ENCODE measurements at places on chromosomes 6 and 20.
A peak's percentile ranks its signal among the peaks of the same experiment; 100 is the strongest.

DNA sequence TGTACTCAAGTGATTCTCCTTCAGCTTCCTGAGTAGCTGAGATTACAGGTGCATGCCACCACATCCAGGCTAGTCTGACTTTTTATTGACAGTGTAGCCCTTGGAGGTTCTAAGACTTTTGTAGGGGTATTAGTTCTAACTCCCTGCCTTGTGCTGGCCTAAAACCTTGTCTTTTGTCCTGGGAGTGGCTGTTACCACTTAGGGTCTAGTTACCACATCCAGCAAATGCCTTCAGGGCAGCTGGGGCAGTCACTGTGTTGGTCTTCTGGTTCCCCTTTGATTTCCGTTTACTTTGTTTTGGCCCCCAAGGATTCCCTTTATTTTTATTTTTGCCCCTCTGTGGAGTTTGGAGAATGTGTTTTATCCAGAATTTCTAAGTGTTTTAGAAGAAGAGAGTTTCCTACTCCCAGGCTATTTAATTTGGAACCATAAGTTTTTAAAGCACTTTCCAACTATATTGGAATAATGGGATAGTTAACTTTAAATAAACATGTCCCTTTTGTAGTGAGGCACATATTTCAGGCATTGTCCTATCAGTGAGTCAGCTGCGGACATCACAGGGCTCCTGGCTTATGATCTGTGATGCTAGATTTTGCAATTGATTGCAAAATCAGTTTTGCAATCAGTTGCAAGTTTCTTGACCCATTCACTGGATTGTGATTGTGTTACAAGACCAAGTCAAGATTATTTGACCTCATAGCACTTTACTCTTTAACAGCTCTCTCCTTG is 25.0 kb downstream of the IL22RA2 start:
- DNase-seq: peak; percentile 43

DNA sequence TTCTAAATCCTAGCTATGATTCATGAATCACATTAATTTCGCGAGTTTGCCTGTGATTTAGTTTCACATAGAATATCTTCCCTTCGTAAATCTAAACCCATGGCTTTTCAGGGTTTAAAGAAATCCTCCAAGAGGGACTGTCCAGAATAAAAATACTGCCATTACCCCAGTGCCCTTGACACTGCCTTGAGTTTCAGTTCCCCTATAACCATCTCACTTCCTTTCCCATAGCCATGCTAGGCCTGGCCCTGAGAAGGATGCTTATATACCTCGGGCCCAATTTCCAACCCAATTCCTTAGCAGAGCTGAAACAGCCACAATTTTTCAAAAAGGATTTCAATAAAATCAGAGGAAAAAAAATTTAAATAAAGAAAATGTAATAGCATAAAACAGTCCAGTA is 697.3 kb downstream of the FRK start:
- no peak for DNase-seq

GRCh38 chr6:37171201-37171969 is 1.4 kb downstream of the PIM1 start:
- peak; percentile 68 for DNase-seq

DNA sequence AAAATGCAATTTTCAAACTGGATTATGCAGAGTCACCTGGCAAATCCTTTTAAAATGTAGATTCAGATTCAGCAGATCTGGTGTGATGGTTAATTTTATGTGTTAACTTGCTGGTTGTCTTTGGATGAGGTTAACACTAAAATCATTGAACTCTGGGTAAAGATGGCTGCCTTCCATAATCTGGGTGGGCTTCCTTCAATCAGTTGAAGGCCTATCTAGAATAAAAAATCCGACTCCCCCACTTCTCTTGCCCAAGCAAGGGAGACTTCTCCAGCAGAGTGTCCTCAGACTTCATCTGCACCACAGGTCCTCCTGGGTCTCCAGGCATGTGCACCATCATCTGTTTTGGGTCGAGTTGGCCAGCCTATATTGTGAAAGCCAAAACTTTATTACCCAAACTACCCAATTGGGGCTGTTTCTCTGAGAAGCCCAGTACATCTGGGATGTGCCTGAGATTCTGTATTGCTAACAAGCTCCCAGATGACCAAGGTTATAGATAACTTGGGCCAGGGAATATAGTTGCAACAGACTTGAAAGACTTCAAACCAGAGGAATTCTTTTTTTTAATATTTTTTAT is 1.6 kb upstream of the SLC17A5 start:
- DNase-seq: no peak

DNA sequence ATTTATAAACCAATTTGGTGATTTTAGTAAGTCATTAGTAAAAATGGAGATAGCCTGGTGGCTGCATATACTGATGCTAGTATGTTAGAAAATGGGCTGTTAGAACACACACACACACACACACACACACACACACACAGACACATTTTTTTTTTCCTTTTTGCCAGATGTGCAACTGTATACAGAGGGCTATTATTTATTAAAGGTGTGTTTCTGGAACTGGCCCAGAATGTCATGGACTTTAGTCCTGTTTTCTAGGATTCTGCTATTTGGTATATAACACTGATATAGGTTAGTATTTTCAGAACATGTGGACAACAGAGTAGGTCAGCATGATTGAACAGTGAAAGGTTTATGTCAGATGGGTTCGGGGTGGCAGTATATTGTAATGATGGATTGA is 12.4 kb downstream of the MYO6 start:
- no peak for DNase-seq

- no peak for DNase-seq
Measured at GRCh38 chr20:25408170-25408547, 686 bp downstream of the GINS1 start.

- no peak for DNase-seq
Measured at GRCh38 chr20:10412591-10413408, 21.2 kb downstream of the MKKS start.

DNA sequence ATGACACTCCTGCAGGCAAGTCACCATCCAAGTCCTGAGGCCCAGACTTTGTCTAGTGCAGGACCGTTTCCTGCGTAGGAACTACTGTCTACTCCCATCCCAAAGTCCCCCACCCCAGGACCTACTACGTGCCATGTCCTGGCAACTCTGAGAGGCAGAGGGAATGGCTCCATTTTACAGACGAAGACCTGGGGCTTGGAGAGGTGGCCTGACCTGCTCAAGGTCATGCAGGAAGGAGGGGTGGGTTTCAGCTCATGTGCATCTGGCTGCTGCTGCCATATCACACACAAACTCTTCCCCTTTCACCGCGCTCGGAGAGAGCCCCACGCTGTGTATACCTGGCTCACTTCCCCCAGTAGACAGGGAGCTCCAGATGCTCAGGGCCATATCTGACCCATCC is 1.2 kb upstream of the NOL4L start:
- DNase-seq: no peak

GRCh38 chr6:136728033-136728939 is 64.0 kb downstream of the MAP3K5 start:
- no peak for DNase-seq

GRCh38 chr20:58992911-58993310 is 11.9 kb downstream of the NELFCD start:
- DNase-seq: no peak

- DNase-seq: no peak
Measured at GRCh38 chr20:3194617-3195280, 9.7 kb downstream of the DDRGK1 start.

DNA sequence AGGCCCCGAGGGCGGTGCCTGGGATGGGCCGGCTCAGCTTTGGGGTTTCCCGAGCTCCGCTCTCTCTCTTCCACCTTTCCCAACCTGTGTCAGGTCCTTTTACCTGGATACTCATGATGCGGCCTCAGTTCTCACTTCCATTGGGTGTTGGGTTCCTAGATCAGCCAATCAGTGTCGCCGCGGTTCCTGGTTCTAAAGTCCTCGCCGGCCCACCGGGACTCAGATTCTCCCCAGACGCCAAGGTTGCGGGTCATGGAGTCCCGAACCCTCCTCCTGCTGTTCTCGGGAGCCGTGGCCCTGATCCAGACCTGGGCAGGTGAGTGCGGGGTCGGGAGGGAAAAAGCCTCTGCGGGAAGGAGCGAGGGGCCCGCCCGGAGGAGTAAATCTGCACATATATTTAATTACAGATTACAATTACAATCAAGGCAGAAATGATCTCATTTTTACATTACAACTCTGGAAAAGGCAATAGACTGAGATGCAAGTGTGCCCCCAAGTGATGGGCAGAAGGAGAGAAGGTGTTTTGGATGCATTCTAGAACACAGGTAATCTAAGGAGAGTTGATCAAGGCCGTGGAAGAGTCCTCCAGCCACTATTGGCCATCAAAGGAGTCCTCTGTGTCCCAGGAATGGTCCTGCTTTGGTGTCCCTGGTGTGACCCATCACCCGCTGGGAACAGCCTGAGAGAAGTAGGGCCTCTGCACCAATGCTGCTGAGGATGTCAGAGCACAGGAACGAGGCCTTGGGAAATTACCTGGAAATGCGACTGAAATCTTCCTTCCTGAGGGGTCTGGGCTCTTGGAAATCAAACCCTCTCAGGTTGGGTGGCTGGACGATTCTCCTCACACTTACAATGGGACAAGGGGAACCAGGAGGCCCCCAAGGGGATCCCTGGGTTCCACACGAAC is 34.7 kb upstream of the MICB start:
- DNase-seq: peak; percentile 68

- DNase-seq: no peak
Measured at GRCh38 chr20:10076126-10077080, 41.6 kb downstream of the ANKEF1 start.

DNA sequence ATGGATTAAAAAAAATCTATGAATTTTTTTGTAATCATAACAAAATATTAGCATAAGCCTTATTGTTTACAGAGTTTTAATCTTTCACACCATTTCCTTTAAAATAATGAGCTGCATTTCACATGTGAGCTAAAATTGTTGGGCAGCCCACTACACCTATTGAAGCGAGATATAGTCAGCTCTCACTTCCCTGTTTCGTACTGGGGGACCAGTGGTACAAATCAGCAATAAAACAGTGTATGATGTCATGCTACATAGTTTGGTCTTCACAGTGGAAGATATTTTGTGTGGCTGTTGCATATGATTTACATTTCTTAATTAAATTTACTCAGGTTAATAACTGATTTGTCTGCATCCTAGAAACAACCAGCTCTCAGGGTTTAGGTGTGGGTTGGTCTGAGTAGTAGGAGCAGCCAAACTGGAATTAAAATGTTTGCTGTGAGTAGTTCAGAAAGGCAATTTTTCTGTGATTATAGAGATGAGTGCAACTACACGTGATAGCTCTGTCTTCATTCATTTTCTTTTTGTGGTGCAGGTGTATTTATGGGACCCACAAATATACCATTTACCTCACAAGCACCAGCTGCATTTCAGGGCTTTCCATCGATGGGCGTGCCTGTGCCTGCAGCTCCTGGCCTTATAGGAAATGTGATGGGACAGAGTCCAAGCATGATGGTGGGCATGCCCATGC is 99.3 kb downstream of the B3GAT2 start:
- no peak for DNase-seq

DNA sequence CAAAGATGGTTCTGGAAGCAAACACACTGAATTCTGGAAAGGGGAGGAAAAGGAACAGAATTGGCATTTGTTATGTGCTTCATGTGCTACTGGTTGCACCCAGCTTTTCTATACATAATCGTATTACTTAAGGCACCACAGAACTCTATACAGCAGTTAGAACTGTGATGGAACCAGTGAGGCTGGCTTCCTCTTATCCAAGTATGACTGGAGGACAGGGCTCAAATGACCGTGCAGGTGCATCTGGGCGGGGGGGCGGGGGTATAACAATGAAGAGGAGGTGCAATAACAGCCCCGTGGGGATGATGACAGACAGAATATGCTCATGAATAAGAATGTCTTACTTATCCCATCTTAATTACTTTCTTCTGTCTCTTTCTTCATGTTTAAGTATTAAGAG is 144.2 kb downstream of the BTBD9 start:
- no peak for DNase-seq

DNA sequence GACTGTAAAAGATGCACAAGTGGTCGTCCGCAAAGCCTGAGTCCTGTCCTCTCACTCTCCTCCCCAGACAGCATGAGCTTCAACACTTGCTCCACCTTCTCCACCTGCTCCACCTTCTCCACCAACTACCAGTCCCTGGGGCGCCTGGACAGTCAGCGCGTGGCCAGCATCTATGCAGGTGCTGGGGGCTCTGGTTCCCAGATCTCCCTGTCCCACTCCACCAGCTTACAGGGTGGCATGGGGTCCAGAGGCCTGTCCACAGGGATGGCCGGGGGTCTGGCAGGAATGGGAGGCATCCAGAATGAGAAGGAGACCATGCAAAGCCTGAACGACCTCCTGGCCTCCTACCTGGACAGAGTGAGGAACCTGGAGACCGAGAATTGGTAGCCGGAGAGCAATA is 162.2 kb upstream of the NT5E start:
- no peak for DNase-seq

- DNase-seq: peak; percentile 99
Measured at GRCh38 chr20:38217791-38218565, 42.6 kb downstream of the KIAA1755 start.

DNA sequence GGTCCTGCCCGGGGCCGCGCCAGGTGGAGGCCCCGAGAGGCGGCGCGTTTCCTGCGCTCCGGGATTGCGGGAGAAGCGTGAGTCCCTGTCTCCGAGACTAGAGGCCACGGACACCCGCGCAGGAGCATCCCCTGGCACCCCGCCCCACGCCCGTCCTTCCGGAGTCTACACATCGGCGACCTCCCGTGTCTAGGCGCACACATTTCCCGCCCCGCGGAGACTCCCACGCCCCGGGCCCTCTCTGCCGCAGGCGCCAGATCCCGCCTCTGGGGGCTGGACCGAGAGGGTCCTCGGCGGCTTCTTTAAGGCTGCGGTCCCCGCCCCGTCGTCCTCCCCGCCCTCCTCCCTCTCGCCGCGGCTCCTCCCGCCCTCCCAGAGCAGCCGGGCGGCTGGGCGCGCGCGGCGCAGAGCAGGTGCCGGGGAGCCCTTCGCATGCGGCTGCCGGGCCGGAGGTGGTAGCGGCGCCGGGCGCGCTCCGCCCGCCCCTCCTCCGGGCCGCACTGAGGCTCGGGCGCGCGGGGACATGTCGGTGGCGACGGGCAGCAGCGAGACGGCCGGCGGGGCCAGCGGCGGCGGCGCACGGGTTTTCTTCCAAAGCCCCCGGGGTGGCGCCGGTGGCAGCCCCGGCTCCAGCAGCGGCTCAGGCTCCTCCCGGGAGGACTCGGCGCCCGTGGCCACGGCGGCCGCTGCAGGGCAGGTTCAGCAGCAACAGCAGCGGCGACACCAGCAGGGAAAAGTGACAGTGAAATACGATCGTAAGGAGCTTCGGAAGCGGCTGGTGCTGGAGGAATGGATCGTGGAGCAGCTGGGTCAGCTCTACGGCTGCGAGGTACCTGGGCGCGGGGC is at the start of gene PPP1R14C:
Gene PPP1R14C (plus strand): TSS at position 375 of the 846 bp plus-strand sequence. CDS start 149 bp downstream, at position 524.
- DNase-seq: peak; percentile 21

GRCh38 chr6:85465762-85466161 is 15.9 kb downstream of the NT5E start:
- DNase-seq: no peak

- no peak for DNase-seq
Measured at GRCh38 chr6:81640126-81640525, 112.4 kb downstream of the TENT5A start.

DNA sequence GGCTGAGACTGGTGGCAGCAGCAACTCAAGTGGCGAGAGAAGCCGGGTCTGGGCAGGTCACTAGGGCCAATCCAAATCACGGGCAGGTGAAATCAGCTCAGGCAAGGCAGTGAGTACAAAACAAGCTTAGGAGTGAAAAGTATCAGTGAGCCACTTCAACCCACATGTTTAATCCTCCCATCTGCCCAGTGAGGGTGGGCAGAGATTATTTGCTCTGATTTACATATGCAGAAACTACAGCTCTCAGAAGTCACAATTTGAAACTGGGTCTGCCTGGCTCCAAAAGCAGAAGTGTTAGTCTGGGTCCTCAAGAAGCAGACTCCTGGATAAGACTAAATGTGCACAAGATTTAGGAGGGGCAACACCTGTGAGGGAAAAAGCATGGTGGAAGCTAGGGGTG is 173.7 kb upstream of the LRFN2 start:
- no peak for DNase-seq

GRCh38 chr6:26502165-26502564 is 2.1 kb downstream of the BTN1A1 start:
- no peak for DNase-seq

Data from EL (cell line).